Right lobe of liver (tissue), 6 donors: ENCODE measurements at places on chromosomes 1 and 21. TPM values are rescaled to one million over a fixed set of nuclear protein-coding genes. Genes with fewer than 3 reads are reported as not detected.

LCE1D gene
- not detected for total RNA-seq

LIPI gene
- total RNA-seq: not detected

GRCh38 chr1:221712198-221712684 lies 29.6 kb downstream of the DUSP10 start:
- peaks cover 59% of the 10 kb centered on the region for H3K4me1 ChIP-seq
- H3K27me3 ChIP-seq: no peaks in the 10 kb centered on the region

- H3K4me3 ChIP-seq: no peak overlapping the region
- H3K27ac ChIP-seq: no peak overlapping the region
- no peak for DNase-seq
- H3K27me3 ChIP-seq: no peaks in the 10 kb centered on the region
These were observed 5.7 kb downstream of the MAP3K6 start for GRCh38 chr1:27361044-27361402.

GRCh38 chr1:235888119-235888643 lies 21.5 kb upstream of the LYST start:
- DNase-seq: no peak
- no peaks in the 10 kb centered on the region for H3K4me1 ChIP-seq
- H3K4me3 ChIP-seq: no peak overlapping the region
- no peaks in the 10 kb centered on the region for H3K36me3 ChIP-seq
- no peaks in the 10 kb centered on the region for H3K27me3 ChIP-seq

DNA sequence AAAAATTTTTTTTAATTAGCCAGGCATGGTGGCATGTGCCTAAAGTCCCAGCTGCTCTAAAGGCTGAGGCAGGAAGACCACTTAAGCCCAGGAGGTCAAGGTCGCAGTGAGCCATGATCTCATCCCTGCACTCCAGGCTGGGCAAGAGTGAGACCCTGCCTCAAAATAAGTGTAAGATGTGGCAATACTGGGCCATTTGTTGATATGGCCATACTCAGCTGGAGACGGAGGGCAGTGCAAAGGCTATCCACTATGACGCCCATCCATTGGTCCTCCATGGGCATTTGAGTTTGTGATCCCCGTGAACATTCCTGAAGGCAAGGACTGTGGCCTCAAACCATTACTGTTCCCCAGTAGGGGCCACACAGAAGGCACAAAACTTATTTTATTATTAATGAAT lies 1.5 kb downstream of the CASP9 start:
- peaks cover 10% of the 10 kb centered on the region for H3K4me1 ChIP-seq
- H3K36me3 ChIP-seq: no peaks in the 10 kb centered on the region
- no peak overlapping the region for H3K4me3 ChIP-seq

DNA sequence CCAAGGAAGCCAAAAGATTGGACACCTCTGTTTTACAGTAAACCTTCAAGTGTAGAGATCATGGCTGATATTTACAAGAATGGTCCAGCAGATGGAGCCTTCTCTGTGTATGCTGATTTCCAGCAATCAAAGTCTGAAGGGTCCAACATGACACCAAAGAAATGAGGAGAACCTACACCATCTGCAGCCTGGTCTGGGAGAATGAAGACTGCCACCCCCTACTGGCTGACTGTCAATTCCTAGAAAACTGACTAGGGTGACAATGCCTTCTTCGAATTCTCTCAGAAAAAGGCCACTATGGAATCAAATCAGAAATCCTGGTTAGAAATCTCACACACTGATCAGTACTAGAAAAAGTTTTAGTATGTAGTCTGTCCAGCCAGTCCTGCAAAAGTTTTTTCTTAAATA lies 83.3 kb downstream of the CDC42BPA start:
- H3K27me3 ChIP-seq: no peaks in the 10 kb centered on the region
- H3K27ac ChIP-seq: no peak overlapping the region
- DNase-seq: no peak
- no peaks in the 10 kb centered on the region for H3K4me1 ChIP-seq
